CD4-positive, CD25-positive, alpha-beta regulatory T cell (primary cell): ENCODE measurements at places on chromosomes 11 and 22. TPM values are rescaled to one million over a fixed set of nuclear protein-coding genes. Genes with fewer than 3 reads are reported as not detected.

The FGF3 gene
- not detected for polyA plus RNA-seq

The OR2AT4 gene
- polyA plus RNA-seq, result not detected

- DNase-seq, result no peak
These were observed 7.7 kb upstream of the QSER1 start for GRCh38 chr11:32884770-32885384.

DNA sequence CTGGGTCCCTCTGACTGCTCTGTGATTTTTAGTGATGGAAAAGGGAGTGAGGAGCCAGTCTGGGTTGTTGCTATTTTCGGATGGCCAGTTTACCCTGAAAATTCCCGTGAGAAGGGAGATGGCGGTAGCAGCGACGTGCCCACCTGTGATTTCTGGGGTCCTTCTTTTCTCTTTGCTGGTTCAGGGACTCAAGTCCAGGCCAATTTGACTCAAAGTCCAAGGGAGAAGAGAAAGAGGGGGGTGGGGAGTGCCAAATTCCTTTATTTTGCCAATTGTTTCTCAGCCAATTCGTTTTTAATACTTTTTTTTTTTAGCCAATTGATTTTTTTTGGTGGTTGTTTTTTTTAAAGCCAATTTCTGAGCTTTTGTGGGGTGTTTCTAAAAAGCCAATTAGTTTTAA, 6.9 kb downstream of the IGF2 start:
- DNase-seq, result no peak

GRCh38 chr11:112320668-112321067, 60.0 kb upstream of the PLET1 start:
- no peak for DNase-seq
